Colonic mucosa (tissue), 4 donors: ENCODE measurements at places on chromosomes 7 and 10.

GRCh38 chr7:155523168-155523675 lies 23.1 kb downstream of the CNPY1 start:
- DNase-seq, result no peak

- DNase-seq, result peak; percentile 65
Observed at GRCh38 chr10:75395066-75395931, 6.3 kb downstream of the ZNF503 start.

DNA sequence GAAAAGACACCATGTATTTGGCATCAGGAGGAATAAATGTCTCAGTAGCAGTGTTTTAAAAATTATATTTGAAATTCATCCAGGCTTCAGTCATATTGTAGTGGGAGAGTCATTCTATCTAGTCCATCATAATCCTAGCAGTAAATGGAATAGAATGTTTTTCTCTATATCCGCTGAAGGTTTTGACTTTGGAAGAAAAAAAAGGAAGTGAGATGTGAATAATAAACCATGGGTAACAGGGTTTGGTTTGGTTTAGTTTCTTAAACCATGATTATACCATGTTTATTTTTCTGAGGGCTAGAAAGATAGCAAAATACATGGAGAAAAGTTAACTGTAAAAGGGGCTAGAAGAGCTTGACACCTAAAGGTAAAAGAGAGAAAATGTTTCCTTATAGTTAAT lies 16.4 kb upstream of the BPGM start:
- no peak for DNase-seq

GRCh38 chr7:120089968-120090367 lies 183.0 kb upstream of the KCND2 start:
- DNase-seq, result no peak

GRCh38 chr10:117531371-117532002 lies 11.1 kb upstream of the EMX2 start:
- DNase-seq, result no peak

DNA sequence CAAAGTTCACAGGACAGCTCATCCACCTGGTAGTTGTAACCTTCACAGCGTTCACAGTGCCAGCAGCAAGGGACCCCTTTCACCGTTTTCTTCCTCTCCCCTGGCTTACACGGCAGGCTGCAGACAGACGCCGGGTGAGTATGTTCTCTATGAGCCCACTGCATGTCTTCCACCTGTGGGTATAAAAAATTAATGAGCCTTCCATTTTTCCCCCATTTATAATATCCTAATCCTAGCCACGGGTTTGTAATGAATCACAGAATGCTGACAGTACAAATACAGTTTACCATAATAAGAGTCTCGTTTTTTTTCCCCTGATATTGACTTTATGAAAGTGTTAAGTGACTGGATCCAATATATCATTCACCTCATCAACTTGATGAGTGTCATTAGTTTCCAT lies 719.0 kb downstream of the GRM8 start:
- DNase-seq, result no peak

DNA sequence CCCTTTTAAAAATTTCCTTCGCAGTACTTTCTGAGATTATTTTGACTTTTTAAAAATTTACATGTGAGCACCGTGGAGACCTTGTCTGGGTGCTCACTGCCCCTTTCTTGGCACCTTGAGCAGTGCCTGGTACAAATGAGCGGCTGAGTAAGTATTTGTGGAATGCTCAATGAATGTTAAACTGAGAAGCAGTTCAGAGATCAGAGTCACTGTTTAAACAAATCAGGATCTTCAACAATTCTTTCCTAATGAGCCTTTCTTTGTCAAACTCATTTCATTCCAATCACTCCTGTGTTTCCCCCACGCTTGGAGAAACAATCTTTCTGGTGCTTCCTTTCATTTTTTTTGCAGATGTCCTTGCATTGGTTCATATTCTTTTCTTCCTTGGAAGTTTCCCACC lies 611.3 kb upstream of the GALNT17 start:
- no peak for DNase-seq

DNA sequence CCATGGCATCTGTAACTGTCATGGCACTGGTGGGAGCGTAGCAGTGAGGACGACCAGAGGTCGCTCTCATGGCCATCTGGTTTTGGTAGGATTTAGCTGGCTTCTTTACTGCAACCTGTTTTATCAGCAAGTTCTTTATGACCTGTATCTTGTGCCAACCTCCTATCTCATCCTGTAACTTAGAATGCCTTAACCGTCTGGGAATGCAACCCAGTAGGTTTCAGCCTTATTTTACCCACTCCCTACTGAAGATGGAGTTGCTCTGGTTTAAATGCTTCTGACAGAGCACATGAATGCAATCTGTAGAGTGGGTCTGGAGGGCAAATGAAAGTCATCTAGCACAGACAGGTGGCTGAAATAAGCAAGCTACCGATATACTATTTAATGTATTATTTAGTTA lies 55.3 kb upstream of the OPN4 start:
- no peak for DNase-seq

- no peak for DNase-seq
Observed at GRCh38 chr7:98235901-98236300, 16.1 kb downstream of the TECPR1 start.

DNA sequence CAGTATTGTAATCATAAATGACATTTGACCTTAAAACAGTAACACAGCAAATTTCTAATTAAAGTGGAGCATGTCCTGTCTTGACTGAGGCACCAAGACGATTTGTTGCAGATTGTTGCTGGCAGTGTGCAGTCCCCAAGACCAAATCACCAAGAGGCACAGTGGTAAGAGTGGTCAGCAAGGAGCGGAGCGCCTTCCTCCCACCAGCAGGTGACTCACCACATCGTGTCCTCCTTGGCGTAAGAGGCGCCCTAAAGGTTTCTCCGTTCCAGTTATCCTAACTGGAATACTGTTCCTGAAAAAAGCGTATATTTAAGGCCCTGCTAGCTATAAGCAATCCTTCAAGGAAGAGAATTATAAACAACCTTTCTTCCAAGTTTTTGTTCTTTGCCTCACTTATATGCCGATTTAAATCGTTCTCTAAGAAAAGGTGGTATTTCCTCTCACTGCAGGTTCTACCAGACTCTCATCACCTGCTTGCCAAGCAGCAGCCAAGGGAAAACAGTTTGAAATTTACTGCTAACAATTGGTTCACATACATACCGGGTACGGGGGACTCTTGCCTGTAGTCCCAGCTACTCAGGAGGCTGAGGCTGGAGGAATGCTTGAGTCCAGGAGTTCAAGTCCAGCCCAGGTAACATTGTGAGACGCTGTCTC lies 10.7 kb upstream of the REPIN1 start:
- DNase-seq, result no peak

DNA sequence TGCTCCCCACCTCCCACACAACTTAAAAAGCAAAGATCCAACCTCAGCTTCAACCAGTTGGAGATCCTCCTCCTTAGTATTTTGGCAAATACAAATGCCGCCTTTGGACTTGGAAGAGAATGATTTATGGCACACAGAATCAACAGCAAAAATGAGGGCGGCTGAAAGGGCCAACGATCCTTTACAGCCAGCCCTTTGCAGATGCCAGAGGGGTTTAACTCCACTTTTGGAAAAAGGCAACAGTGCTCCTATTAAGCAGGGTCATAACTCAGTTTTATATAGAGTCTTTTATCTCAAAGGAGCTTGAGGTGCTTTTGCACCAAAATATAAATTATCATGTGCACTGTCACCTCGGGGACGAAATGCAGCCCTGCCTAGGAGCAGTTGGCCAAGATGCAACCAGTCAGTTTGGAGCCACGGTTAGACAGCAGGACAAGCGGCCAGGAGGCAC lies 56.7 kb upstream of the JCAD start:
- DNase-seq, result no peak

- no peak for DNase-seq
Observed at GRCh38 chr10:63765126-63765525, 243.9 kb downstream of the REEP3 start.

- no peak for DNase-seq
Observed at GRCh38 chr7:80443325-80443724, 68.5 kb downstream of the GNAT3 start.

- DNase-seq, result peak; percentile 39
Observed at GRCh38 chr10:7407368-7408290, 3.2 kb downstream of the SFMBT2 start.

DNA sequence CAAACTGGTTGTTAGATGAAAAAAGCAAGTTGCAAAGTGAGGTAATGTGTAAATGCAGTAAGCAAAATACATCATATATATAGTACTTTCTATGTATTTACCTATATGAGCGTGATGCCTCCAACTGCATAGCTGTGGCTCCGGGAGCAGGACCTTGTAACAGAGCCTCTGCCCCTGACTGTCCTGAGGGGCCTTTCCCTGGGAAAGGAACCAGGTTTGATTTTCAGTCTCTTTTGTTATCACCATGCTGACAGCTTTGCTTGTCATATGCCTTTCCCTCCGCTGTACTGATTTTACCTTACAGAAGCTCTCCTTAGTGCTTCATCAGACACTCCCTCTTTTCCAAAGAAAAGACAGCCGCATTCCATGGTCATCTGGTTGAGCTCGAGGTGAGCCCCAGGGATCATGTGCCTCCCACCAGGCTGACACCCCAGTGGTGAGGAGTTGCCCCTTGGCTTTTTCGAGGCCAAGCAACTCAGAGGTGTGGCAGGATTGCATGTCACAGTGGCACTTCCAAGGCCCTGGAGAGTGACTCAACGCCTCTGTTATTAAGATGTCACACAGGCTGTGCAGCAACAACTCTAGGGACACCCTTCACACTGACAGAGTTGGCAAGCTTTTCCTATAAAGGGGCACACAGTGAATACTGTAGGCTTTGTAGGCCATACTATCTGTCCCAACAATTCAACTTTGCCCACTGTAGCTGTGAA lies 78.9 kb downstream of the ALOX5 start:
- no peak for DNase-seq

- no peak for DNase-seq
Observed at GRCh38 chr10:69323622-69324021, 45.3 kb downstream of the HK1 start.

DNA sequence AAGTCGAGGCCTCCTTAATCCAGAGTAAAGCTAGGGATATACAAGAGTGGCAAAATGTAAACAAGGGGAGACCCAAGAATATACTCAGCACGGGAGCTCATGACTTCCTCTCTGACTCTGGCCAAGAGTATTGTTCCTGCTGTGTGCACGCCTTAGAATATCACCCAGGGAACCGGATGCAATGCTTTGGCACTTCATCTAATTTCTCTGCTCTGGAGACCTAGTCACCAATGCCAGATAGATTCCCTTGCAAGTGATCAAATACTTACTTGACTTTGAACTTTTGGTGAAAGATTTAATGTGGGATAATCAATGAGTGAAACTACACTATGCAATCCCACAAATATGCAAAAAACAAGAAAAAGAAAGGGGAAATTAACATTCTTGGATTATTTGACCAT lies 695.5 kb downstream of the INHBA start:
- no peak for DNase-seq

DNA sequence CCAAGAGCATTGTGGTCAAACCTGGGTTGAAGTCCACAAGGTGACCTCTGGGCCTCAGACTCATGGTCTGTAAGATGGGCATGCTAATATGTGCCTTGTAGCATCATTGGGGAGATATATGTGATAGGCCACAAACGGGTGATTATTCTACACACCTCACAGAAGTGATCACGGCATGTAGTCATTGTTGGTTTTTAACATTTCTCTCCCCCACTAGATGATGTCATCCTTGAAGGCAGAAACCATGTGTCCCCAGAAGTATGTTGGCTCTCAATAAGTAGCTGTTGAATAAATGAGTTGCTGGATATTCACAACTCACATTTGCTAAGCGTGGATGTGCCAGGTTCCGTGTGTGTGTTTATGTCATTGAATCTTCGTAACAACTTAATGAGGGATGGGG lies 42.4 kb downstream of the GATA3 start:
- DNase-seq, result no peak

DNA sequence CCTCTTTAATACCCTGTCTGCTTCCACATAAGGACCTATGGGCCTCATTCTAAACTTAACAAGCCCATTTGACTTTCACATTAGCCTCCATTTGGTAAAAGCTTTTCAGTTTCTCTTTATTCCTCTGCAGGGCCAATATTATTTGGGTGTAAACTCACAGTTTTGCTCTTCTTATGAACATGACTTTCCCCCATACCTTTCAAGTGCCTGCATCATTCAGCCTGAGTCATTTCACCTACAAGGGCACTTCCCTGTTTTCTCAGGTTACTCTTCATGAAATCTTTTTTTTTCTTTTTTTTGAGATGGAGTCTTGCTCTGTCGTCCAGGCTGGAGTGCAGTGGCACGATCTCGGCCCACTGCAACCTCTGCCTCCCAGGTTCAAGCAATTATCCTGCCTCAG lies 1258.1 kb upstream of the CELF2 start:
- no peak for DNase-seq

DNA sequence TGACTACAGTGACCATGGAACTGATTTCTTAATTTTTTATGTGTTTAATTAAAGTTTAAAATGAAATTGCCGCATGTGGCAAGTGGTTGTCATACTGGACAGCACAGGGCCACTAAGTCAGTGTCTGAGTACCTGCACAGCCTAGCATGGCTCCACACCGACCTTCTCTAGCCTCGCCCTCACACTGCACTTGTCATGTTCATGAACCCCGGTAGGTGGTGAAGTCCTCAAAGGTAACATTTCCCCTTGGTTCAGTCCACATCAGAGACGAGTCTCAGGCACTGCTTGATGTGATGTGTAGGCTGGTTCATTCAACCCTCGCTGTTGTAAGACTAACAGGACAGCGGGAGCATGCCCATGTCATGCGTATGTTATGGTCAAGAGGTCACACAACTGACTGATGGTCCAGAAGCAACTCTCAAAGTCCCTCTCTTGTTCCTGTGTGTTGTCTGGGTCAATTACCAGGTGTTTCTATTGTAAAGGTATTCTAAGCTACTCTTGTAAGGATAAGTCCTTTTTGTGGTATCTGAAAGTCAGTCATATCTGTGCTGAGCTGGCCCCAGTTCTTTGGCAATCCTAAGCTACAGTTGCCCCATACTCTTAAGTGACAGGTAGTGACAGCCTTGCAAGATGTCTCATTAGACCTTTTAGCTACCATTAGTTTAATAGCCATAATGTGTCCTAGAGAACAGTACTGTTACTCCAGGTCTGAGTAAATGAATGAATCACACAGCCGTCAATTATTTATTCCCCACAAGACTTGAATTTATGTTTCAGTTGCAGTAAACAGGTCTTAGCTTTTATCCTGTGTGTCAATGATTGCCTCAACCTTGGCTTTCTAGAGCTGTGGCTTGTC lies 32.9 kb upstream of the ZC3HAV1L start:
- DNase-seq, result no peak
